Endodermal cell (in vitro differentiated cells): ENCODE measurements at places on chromosomes 5 and 9. TPM values are rescaled to one million over a fixed set of nuclear protein-coding genes. Genes with fewer than 3 reads are reported as not detected.

GRCh38 chr5:56154732-56155484, 78.2 kb downstream of the ANKRD55 start:
- H3K27me3 ChIP-seq = no peaks in the 10 kb centered on the region
- H3K4me1 ChIP-seq = peaks cover 14% of the 10 kb centered on the region

DNA sequence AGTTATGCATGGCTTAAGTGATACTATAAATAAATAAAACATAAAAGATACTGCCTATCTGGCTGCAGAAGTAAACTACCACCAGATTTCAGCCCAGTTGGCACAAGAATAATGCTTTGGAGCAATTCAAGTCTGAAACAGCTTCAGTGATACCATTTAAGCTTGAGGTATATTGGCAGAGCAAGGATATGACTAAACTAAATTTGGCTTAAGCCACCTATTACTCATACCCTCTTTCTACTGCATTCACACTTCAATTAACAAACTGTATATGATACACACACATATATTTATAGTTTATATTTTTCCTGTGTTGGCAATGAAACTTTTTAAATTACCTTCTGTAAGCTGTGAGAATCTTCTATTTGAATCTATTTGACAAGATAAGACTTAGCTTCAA, 431.9 kb downstream of the ANXA1 start:
- H3K36me3 ChIP-seq = no peaks in the 10 kb centered on the region
- no peak overlapping the region for H3K4me3 ChIP-seq
- H3K4me1 ChIP-seq = no peaks in the 10 kb centered on the region
- DNase-seq = no peak

Gene LMX1B
- total RNA-seq = 11.4 to 13.6 TPM (median 12.4 TPM) in 3 replicates

DNA sequence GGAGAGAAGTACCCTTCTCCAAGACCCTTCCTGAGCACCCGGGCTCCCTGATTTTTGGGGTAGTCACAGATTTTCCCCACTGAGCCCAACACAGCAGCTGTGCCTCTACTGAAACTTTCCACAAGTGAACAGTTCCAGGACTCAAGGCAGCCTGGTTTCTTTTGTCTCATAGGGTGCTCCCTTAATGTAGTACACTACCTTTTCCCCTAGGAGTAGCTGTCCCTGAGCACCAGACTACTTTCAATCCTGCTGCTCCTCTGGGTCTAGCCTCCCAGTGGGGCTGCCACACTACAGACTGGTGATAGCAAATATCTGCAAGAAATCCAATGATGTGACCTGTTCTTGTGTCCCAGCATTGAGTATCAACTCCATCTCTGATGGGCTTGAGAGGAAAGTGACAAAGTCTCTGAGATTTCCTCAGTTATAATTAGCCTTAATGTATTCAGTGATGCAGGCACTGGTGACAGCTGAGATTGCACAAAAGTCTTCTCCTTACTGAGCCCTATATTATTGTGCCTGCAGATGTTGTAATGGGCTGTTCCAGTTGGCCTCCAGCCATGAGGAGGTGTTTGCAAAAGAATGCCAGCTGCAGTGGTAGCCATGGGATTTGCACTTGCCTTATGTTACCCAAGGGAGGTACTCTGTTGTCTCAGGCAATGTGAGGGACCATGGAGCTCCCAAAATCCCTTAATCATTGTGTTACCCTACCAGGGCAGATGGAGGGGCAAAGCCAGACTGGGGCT, 1802.5 kb downstream of the EFNA5 start:
- no peaks in the 10 kb centered on the region for H3K36me3 ChIP-seq
- H3K4me3 ChIP-seq = no peak overlapping the region
- H3K27ac ChIP-seq = no peak overlapping the region

Gene CATSPER3
- 0.54 to 1.0 TPM (median 0.64 TPM) in 3 replicates for total RNA-seq

- H3K4me3 ChIP-seq = no peak overlapping the region
- no peaks in the 10 kb centered on the region for H3K27me3 ChIP-seq
- no peak overlapping the region for H3K27ac ChIP-seq
- no peaks in the 10 kb centered on the region for H3K36me3 ChIP-seq
- no peaks in the 10 kb centered on the region for H3K4me1 ChIP-seq
These were observed 514.2 kb downstream of the RAB3C start for GRCh38 chr5:59097116-59097515.

Gene SPATA31D1
- total RNA-seq = not detected in 2 replicates

DNA sequence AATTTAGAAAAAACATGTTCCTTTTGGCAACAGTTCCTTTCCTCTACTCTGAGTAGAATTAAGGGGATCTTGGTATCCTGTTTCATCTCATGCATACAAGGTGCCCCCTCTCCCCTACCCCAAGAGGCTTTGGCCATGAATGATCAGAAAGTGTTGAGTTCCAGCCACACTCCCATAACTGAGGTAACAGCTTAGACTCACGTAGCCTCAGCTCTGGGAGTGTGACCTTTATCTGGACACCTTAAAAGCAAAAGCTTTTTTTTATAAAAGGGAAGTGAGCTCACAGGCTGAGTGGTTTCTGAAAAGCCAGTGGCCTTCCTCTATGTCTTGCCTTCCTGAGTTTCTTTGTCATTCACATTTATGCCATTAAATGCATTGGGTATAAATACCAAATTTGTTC, 900 bp upstream of the HAVCR2 start:
- H3K36me3 ChIP-seq = no peaks in the 10 kb centered on the region
- H3K27ac ChIP-seq = no peak overlapping the region
- no peak for DNase-seq
- no peak overlapping the region for H3K4me3 ChIP-seq
- H3K4me1 ChIP-seq = no peaks in the 10 kb centered on the region

- peak; percentile 36 for DNase-seq
- H3K4me3 ChIP-seq = no peak overlapping the region
- H3K27ac ChIP-seq = no peak overlapping the region
- no peaks in the 10 kb centered on the region for H3K4me1 ChIP-seq
- H3K27me3 ChIP-seq = no peaks in the 10 kb centered on the region
These were observed 61.5 kb upstream of the RNF130 start for GRCh38 chr5:180133060-180133459.

DNA sequence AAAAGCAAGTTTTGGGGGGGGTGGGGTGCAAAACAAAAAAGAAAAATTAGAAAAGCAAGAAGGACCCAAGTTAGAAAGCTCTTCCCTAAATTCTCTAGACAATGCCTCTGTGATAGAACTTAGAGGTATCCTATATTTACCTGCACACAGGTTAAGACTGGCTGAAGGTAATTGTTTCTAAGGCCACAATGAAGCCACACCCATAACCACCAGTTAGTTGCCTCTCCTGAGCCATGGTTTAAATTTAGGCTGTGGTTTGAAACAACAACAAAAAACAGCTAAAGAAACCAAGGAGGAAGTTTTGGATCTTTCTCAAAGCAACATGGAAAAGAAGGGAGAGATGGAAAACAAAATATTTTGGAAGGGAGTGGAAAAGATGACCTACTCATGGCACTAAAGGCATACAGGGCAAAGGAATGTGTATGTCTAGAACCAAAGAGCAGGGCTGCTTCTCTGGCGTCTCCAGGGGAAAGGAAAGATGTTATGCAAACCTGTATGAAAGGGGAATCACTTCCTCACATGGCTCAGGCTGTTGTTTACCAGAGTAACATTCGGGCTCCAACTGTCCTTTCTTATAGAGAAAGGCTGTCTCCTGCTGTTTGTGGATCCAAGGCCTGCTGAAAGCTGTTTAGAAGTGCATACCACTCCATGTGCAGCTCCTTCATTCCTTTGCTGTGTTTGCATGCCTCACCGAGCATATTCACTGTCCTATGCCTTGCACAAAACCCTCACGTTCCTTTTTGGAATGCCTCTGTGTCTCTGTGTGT, 408.9 kb upstream of the MPDZ start:
- no peaks in the 10 kb centered on the region for H3K27me3 ChIP-seq
- peak overlapping the region; percentile 21 for H3K27ac ChIP-seq
- DNase-seq = peak; percentile 72
- no peaks in the 10 kb centered on the region for H3K4me1 ChIP-seq
- H3K36me3 ChIP-seq = no peaks in the 10 kb centered on the region

- H3K36me3 ChIP-seq = no peaks in the 10 kb centered on the region
- no peak overlapping the region for H3K4me3 ChIP-seq
- DNase-seq = no peak
- no peak overlapping the region for H3K27ac ChIP-seq
These were observed 101.4 kb downstream of the ARHGAP26 start for GRCh38 chr5:142871363-142872193.

DNA sequence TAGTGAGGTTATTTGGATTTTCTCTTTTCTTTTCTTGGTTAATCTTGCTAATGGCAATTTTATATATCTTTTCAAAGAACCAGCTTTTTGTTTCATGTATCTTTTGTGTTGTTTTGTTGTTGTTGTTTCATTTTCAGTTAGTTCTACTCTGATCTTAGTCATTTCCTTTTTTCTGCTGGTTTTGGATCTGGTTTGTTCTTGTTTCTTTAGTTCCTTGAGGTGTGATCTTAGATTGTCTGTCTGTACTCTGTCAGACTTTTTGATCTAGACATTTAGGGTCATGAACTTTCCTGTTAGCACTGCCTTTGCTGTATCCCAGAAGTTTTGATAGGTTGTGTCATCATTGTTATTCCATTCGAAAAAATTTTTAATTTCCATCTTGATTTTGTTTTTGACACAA, 399.7 kb downstream of the TLE1 start:
- H3K4me1 ChIP-seq = no peaks in the 10 kb centered on the region
- H3K27ac ChIP-seq = no peak overlapping the region
- H3K36me3 ChIP-seq = no peaks in the 10 kb centered on the region

DNA sequence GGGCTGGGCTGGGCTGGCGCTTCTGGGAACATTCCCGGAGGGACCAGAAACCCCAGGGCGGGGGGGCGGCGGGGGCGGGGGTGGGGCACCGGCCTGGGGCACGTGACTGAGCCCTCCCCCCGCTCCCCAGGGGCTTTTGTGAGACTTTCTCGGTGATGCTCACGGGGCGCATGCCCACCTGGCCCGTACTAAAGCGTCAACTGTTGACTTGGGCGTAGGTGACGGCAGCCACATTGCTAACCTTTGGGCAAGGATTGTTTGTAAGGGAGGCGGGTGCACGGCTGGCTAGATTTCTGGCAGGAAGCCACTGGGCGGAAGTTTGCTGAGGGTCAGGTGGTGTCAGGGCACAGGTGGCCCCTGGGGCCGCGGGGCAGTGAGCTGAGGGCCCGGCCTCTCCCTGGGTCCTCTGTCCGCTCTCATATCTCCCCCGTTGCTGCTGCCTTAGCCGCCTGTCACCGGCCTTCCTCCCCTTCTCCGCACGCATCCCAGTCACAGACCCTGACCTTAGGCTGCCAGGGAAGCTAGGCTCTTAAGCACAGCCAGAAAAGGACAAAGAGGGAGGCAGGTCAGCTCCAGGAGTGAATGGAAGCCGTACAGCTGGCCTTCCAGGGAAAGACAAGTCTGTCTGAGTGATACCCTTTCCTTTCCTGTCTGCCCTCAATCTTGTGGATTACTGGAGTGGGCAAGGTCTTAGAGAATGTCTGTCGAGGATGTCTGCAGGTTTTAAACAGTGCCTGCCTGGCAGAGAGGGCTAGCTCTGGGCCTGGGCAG, 812 bp downstream of the CACFD1 start:
- H3K27me3 ChIP-seq = no peaks in the 10 kb centered on the region
- peaks cover 4% of the 10 kb centered on the region for H3K4me1 ChIP-seq
- H3K4me3 ChIP-seq = peak overlapping the region; percentile 86
- peaks cover 4% of the 10 kb centered on the region for H3K36me3 ChIP-seq

- H3K4me3 ChIP-seq = no peak overlapping the region
- H3K27ac ChIP-seq = no peak overlapping the region
- no peaks in the 10 kb centered on the region for H3K27me3 ChIP-seq
- H3K36me3 ChIP-seq = no peaks in the 10 kb centered on the region
- peaks cover 4% of the 10 kb centered on the region for H3K4me1 ChIP-seq
These were observed 146.5 kb upstream of the TLX3 start for GRCh38 chr5:171162596-171162995.

DNA sequence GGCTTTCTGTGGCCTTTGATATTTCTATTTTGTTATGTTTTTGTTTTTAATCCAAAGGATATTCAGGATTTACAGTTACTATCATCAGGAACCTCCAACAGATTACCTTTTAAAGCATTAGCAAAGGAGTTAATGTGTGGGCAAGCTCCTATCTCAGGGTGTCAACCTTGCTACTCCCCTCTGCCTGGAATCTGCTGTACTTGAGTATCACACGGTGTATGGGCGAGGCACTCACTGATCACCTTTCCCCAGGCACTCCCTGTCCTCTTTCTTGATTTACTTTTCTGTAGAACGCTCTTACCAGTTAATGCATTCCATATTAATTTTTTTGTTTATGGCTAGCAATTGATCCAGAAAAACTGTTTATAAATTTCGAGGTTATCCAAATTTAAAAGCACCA, 117.0 kb upstream of the GAS1 start:
- H3K27ac ChIP-seq = no peak overlapping the region
- no peaks in the 10 kb centered on the region for H3K27me3 ChIP-seq
- no peak for DNase-seq
- no peak overlapping the region for H3K4me3 ChIP-seq
- no peaks in the 10 kb centered on the region for H3K36me3 ChIP-seq
- no peaks in the 10 kb centered on the region for H3K4me1 ChIP-seq

DNA sequence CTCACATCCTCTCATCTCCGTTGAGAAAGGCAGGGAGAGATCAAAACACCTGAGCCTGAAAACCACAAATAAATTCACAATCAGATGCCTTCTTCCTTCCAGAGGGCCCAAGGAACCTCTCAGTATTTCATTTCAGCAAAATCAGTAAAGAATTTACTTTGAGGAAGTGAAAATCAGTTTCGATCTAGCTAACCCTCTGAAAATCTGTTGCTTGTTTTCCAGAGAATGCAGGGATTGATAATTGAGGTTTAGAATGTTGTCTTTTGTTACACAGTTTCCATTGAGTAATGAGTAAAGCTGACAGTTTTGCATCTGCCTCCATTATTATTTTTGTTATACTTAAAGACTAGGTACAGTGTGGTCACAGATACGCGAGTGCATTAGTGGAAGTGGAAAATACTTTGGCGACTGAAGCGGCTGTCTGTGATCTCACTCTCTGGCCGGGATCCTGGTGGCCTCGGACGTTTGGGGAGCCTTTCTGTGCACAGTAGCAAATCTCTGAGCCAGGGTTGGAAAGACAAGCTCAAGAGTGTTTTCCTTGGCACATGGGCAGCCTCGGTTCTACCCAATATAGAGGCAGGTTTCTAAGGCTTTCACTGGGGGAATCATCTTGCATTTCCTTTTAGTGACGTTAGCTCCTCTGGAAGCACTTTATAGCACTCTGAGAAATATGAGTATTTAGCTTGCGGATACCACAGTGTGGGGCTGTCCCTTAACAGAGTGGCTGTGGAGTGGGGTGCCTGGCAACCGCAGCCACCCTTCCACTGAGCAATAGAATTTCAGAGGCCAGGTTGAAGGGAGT, 32.2 kb upstream of the ANGPTL2 start:
- DNase-seq = peak; percentile 30
- H3K4me3 ChIP-seq = no peak overlapping the region
- H3K4me1 ChIP-seq = peaks cover 6% of the 10 kb centered on the region
- no peaks in the 10 kb centered on the region for H3K27me3 ChIP-seq

Gene DIPK1B
- total RNA-seq = 27.9 to 47.2 TPM (median 45.4 TPM) in 3 replicates

DNA sequence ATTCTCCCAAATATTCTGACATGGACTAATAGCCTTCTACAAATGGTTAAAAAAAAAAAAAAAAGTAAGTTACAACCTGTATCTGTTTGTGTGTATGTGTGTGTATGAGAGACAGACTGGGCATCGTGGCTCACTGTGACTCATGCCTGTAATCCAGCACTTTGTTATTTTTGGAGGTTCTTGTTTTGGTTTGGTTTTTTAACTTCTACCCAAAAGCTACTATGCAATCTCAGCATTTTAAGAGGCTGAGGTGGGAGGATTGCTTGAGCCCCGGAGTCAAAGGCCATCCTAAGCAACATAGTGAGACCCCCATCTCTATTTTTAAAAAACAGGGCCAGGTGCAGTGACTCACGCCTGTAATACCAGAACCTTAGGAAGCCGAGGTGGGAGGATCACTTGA, 17.6 kb upstream of the HAVCR1 start:
- H3K27ac ChIP-seq = no peak overlapping the region
- H3K36me3 ChIP-seq = no peaks in the 10 kb centered on the region
- no peaks in the 10 kb centered on the region for H3K4me1 ChIP-seq
- no peak overlapping the region for H3K4me3 ChIP-seq

GRCh38 chr9:114053246-114054005, 24.7 kb downstream of the AMBP start:
- H3K36me3 ChIP-seq = peaks cover 33% of the 10 kb centered on the region
- H3K27ac ChIP-seq = no peak overlapping the region
- no peaks in the 10 kb centered on the region for H3K4me1 ChIP-seq
- H3K27me3 ChIP-seq = no peaks in the 10 kb centered on the region
- peak; percentile 31 for DNase-seq
